NCI-H1930 (cell line): ENCODE measurements at places on chromosomes 2 and 18.

- DNase-seq: no peak
These were observed 78.1 kb upstream of the FAM110C start for GRCh38 chr2:124241-124880.

GRCh38 chr2:121194626-121195025, 90.4 kb downstream of the TFCP2L1 start:
- no peak for DNase-seq

DNA sequence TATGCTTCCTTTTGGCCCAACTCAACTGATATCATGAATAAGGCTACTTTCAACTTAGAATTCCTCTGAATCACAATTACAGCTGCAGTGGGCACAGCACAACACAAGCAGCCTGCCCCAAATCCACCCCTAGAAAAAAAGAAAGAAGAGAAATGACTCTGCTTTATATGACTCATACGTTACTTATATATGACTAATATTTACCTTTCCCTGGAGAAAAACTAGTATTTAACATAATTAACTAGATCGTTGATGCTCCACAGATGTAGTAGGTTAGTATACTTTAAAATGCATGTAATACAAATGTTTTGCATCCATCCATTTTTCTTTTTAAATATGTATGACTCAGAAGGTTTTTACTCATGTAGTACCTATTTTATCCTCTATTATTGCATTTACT, 133.3 kb upstream of the UNC80 start:
- DNase-seq: no peak

DNA sequence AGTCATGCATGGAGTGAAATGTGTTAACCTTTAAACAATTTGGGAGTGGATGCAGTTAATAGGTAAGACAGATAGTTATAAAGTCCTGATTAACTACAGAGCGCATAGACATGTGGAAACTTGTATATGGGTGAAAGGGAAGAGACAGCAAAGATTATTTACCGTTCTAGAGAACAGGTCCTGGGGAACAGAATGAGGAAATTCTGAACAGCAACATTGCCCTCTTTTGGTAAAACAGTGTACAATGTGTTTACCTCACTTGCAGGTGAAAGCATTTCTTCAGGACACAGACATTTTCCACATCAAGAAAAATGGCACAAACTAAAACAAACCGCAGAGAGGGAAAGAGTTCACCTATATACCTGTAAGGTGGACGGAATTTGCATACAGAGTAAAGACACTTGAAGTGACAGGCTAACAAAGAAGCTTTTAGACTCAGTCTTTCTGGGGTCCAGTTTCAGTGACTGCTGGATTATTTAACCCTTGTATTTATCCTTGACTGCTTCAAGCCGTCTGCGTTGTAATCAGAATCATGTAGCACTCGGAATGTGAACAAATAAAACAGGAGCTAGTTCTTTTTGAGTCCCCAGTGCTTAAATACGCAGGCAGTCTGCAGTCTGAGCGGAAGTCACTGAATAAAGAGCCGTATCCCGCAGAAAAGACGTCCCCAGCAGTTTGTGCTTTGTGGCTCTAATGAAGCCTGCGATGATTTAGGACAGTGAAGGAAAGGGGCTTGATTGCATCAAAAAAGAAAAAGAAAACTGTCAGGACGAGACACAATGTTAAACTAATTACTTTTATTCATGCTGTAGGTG, 364.8 kb upstream of the GALNT5 start:
- peak; percentile 6 for DNase-seq

GRCh38 chr2:201432038-201432620, 19.1 kb downstream of the TRAK2 start:
- no peak for DNase-seq

- DNase-seq: no peak
These were observed 707.0 kb upstream of the ZEB2 start for GRCh38 chr2:145226901-145227300.

DNA sequence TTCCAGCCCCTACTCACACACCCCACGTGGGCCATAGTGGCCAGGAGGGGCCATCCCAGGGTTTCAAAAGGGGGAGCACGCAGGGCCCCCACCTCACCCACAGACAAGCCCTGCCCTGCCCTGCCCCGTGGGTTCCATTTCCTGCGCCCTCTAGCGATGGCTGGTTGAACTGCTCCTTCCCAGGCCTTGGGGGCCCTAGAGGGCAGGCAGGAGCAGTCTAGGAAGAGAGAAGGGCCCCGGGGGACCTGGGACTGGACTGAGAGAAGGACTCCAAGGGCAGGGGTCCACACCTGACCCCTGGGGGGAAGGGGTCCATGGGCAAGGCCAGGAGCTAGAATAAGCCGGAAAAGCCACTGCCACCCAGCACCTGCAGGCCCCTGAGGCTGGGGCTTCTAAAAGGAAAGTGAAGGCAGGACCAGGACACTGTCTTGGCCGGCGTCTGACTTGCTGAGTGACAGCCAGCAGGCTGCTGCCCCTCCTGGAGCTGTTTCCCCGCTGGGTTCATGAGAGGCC, 10.1 kb downstream of the CYP26B1 start:
- DNase-seq: peak; percentile 8

DNA sequence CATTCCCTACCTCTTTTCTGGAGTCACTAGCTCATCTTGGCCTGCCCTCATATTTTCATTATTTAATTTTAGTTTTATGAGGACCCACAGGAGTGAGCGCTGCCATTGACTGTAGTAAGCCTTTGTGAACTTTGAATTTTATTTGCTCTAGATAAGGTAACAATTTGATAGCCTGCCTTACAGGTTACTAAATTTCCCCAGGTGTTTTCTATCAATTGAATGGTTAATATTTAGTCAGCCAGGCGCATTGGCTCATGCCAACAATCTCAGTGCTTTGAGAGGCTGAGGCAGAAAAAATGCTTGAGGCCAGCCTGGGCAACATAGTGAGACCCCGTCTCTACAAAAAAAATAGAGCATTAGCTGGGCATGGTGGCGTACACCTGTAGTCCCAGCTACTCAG, 50.2 kb downstream of the DAW1 start:
- DNase-seq: no peak

GRCh38 chr2:189548666-189549448, 31.7 kb downstream of the SLC40A1 start:
- DNase-seq: no peak

DNA sequence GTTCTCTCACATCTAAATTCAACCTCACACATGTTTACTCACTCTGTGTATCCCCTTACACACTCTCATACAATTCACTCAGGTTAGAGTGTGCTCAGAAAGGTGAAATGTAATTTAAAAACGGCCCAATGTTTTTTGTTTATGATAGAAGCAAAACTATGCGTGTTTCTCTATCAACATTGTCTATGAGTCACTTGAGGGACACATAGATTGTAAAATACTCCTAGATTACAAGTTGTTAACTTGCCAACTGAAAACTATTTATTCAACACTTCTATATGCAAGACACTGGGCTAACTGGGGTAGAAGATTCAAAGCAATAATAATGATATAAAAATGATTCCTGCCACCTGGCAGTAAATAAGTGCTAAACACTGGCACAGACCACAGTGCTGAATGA, 24.6 kb downstream of the CCDC195 start:
- no peak for DNase-seq

- no peak for DNase-seq
These were observed 27.0 kb upstream of the ST3GAL5 start for GRCh38 chr2:85915606-85916303.

- no peak for DNase-seq
These were observed 97.4 kb upstream of the STK17B start for GRCh38 chr2:196268538-196269338.

- no peak for DNase-seq
These were observed 219.6 kb upstream of the ID2 start for GRCh38 chr2:8462280-8462679.

GRCh38 chr2:82591718-82592117, 1867.4 kb downstream of the SUCLG1 start:
- DNase-seq: no peak

GRCh38 chr2:62570861-62571698, 65.1 kb upstream of the TMEM17 start:
- no peak for DNase-seq

DNA sequence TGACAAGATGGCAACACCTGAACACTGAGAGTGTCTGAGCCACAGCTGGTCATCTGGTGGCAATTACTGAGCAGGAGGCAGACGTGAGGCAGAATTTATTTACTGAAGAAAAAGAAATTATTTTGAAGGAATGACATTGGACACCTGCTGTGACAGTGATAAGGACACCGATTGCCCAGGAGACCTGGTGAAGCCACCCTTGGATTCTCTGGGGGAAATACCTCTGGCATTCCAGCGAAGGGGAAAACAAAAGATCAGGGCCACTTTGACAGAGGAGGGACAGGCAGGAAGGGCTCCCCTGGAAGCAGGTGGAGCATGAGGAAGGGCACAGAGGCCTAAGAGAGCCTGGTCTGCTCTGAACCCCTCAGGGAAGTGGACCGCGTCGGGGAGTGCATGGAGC, 85.4 kb upstream of the ALPP start:
- DNase-seq: no peak

DNA sequence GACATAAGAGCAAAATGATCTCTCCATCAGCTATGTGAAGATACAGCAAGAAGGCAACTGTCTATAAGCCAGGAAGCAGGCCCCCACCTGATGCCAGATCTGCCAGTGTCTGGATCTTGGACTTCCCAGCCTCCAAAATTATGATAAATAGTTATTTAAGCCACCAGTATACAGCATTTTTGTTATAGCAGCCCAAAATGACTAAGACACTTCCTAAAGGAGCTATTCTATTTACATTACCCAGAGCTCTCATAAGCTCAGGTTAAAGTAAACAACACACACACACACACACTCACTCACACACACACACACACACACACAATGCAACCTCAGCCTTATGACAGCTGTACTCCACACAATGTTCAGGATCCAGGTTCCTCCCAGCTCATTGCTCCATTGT, 5.7 kb upstream of the YPEL5 start:
- DNase-seq: no peak

DNA sequence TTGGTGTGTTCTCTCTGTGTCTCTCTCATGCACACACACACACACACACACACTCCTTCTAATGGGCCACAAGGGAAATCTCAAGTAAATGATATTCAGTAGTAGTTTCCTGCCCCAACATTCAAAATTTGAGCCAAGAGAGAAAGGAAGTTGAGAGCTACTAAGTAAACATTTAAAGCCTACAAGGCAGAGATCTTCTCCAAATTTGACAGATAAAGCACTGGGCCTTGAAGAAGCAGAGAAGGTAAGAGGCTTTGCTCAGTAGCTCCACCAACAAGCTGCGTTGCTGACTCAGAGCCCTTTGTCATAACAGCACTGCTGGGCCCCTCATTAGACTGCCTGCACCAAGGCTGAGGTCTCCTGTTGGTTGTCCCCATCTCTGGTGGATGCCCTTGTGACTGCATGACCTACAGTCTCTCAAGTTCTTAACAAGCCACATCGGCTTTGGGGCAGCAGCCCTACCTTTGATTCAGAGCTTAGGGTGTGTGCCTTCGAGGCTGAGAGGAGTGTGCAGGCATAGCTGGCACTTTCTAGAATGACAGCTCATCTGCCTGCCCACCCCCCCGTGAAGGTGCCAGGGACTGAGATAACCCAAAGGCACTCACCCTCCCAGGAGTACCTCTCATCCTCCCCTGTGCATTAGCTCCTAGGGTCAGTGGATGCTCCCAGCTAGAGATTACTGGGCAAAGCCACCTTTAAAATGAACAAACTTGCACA, 32.3 kb upstream of the NEB start:
- DNase-seq: no peak

GRCh38 chr18:79640875-79641274, 38.7 kb upstream of the CTDP1 start:
- DNase-seq: no peak
